ENCODE measurements at places on chromosomes 12 and 14.

- DNase-seq = no peak
Observed at GRCh38 chr12:128661226-128661569, 162.6 kb downstream of the SLC15A4 start.

GRCh38 chr14:59362513-59362912 lies 102.7 kb downstream of the GPR135 start:
- no peak for DNase-seq

DNA sequence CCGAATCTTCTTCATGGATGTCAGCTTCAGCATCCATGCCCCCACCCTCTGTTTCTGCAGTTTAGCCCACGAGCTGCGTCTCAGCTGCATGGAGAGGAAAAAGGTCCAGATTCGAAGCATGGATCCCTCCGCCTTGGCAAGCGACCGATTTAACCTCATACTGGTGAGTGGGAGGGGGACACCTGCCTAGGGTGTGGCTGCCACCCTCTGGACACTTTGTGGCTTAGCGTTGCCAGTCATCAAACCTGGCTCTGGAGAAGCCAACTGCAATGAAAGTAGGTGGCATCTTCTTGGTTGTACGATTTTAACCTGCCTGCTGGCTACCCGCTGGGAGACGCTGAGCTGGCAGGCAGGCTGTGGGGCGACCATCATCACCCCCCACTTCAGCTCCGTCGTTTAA lies 16.7 kb downstream of the DCAF4 start:
- no peak for DNase-seq

DNA sequence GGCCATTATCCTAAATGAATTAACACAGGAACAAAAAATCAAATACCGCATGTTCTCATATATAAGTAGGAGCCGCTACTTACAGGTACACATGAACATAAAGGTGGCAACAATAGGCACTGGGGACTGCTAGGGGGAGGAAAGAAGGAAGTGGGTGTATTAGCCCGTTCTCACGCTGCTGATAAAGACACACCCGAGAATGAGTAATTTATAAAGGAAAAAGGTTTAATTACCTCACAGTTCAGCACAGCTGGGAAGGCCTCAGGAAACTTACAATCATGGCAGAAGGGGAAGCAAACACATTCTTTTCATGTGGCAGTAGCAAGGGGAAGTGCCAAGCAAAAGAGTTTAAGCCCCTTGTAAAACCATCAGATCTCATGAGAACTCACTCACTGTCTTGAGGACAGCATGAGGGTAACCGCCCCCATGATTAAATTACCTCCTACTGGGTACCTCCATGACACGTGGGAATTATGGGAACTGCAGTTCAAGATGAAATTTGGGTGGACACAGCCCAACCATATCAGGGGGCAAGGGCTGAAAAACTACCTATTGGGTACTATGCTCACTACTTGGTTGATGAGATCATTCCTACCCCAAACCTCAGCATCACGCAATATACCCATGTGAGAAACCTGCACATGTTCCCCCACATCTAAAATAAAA lies 16.4 kb upstream of the MIA2 start:
- no peak for DNase-seq

DNA sequence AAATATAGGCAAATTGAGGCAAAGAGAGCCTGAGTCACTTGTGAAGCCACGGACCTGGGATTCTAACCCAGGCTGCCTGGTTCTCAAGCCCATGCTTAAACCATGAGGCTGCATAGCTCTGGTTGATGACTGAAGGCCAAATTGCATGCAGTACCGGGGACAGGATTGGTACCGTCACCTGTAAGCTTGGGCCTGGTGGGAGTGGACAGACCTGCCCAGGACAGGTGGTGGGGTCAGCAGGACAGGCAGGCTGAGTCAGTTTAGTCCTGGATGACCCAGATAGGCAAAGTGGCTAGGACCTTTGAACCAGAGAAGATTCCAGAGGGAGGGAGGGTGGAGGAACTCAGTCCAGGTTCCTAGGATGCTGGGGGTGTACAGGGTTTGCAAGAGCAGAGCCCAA lies 25.8 kb downstream of the RIN3 start:
- no peak for DNase-seq

DNA sequence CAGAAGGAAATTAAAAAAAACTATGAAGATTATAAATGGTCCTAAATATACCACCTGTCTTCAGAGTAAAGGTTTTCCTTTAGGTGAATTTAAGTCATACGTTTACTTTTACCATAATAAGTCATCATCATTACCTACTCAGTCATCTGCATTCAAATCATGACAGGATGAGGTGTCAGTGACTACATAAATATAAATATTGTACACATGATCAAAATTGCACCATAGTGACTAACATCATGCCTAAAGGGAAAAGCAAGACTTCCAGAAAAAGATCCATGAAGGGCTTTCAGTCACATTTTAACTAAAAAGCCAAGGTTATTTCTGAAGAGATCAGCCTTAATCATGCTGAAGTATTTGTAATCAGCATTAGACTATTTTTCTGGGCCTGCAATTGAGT lies 759.9 kb upstream of the FLRT2 start:
- DNase-seq = no peak

GRCh38 chr12:94326234-94326633 lies 133.4 kb downstream of the CEP83 start:
- DNase-seq = no peak

DNA sequence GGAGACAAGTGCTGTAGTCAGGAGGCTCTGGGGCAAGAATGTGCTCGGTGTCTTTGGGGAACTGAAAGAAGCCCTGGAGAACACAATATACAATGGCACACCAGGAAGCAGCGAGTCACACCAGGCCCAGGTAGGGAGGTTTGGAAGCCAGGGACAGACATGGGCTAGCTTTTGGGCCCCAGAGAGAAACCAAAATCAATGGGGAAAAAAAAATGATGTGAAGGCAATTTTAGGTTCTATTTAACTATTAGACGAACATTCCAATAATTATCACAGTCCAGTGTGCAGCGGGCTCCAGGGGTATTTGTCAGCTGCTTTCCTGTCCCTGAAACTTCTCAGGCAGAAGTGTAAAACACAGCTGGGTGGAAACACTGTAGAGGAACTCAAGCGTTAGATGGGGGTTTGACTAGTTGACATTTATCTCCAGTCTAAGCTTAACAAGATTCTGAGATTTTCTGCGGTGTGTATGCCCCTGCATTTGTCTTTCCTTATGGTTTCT lies 21.8 kb upstream of the EGLN3 start:
- DNase-seq = no peak

DNA sequence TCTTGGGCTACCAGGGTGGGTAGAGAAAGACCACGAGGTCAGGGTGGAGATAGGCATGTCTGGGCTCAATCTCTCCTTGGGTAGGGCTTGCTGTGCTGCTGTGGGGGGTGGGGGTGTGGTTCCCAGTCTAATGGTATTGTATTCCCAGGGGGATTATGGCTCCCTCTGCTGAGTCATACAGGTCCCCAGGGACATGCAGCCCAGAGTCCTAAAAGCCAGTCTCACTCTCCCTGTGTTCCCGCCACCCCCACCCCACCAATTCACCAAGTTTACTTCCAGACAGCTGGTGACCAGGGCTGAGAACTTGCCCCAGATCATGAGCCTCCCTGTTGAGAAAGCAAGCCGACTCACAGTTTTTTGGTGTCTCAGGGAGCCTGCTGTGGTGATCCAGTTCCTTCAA lies 367.6 kb downstream of the C12orf75 start:
- DNase-seq = no peak

DNA sequence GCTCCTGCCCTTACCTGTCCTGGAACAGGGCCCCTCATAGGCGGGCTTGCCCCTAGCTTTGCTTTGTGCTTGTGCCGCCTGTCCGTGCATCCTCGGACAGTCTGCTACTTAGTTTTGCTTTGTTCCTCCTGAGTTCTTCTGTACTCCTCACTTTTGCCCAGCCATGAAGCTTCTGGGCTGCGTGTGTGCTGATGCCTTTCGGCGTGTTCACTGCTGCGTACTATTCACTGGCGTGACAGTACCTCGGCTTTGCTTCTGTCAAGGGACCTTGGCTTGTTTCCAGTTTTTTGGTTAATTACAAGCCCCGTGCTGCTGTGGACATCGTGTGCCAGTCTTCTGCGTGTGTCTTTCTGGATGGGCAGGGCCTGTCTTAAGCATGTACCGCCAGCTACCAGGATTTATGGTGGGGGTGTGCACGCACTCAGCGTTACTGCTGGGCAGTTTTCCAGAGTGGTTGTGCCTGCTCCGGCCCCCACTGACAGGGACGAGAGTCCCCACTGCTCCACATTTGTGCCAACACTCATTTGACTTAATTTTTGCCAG lies 2.5 kb downstream of the PACS2 start:
- no peak for DNase-seq

DNA sequence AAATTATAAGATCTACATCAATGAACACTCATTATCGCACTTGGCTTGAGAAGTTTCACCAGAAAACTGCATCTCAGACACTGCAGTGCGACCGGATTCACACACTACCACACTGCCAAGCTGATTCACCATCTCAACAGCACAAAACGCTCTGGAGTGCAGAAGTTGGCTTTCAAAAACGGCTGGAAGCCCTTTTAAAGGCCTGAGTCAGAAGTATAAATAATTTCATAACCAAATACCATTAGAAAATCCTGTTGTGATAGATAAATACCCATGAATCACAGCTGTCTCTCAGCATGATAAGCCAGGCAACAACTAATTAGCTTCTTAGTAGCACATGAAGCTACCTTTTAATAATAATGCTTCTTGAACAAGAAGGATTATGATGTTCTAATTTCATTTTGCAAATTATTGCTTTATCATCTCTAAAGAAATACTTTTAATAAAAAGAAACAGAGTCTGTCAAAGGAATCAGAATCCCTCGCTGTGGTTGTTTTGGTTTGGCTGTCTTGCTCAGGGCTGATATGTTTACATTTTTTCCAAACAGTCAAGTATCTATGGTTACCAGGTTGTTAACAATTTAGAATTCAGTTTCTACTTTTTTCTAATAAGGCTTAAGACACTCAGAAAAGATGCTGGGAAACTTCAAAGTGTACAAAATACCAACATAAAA lies 51.2 kb downstream of the SLC2A13 start:
- DNase-seq = no peak

DNA sequence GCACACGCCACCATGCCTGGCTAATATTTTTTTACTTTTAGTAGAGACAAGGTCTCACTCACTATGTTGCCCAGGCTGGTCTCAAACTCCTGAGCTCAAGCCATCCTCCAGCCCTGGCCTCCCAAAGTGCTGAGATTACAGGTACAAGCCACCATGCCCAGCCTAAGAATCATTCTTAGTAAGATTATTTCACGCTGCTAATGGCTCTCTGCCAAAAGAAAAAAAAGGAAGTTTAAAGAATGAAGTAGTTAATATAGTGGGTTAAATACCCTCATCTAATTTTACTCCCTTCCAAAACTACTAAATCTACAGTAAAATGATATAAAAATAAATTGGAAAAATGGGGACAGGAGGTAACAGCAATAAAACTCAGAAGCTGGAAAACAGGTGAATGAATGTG lies 2.6 kb downstream of the ETFRF1 start:
- no peak for DNase-seq

DNA sequence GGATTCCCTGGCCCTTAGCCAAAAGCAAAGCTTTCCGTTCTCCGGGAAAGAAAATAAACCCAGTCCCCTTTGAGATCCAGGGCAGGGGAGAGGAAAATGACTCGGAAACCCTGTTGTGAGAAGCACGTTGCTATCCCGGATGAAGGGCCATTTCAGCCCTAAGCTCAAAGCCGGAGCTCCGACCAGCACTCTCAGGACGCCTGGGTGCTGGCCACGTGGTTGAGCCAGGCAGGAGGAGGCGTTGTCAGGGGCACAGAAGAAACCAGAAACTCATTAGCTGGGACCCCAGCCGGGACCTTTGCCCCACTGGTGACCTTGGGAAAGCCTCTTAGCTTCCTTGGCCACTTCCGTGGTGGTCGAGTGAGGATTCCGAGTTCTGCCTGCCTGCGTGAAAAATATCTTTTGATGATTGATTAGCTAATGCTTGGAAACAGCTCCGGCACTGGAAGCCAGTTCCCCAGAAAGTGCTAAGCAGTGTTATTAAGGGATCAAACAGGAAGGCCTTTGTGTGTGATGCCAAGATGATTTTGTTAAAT lies 57.6 kb upstream of the FZD10 start:
- no peak for DNase-seq

DNA sequence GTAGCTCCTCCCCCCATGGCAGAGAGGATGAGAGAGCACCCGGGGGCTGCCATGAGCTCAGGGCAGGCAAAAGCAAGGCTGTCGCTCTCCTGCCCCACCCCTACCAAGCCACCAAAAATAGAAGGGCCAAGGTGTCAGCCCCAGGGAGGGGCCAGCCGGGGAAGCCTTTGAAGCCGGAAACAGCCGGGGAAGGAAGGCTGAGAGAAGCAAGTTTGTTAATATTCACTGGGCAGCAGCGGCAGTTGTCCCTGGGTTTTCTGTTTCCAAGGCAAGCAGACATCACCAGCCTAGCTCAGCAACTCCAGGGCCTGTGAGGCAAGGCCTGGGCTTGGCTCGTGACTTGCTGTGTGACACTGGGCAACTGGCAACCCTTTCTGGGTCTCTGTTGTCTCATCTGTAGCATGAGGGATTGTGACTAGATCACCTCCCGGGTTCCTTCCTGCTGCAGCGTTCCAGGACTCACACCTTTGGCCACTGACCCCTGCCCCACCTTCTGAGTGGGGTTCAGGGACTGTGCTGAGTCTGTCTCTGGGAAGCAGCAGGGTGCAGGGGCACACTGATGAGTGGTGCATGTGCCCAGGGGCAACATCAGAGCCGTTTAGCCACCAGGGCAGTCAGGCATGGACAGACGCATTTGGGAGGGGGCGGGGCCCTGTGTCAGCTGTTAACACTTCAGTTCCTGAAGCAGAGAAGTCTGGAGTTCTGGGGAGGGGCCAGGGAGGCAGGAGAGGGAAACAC lies 24.3 kb downstream of the SYNDIG1L start:
- DNase-seq = peak; percentile 36

Measured in stimulated activated CD8-positive, alpha-beta memory T cell treated with anti-CD3 and anti-CD28 coated beads, Interleukin-4, amount 100 ng/mL, for 4 hours (primary cell).